ENCODE measurements at places on chromosomes 5 and 9. TPM values are rescaled to one million over a fixed set of nuclear protein-coding genes. Genes with fewer than 3 reads are reported as not detected.

DNA sequence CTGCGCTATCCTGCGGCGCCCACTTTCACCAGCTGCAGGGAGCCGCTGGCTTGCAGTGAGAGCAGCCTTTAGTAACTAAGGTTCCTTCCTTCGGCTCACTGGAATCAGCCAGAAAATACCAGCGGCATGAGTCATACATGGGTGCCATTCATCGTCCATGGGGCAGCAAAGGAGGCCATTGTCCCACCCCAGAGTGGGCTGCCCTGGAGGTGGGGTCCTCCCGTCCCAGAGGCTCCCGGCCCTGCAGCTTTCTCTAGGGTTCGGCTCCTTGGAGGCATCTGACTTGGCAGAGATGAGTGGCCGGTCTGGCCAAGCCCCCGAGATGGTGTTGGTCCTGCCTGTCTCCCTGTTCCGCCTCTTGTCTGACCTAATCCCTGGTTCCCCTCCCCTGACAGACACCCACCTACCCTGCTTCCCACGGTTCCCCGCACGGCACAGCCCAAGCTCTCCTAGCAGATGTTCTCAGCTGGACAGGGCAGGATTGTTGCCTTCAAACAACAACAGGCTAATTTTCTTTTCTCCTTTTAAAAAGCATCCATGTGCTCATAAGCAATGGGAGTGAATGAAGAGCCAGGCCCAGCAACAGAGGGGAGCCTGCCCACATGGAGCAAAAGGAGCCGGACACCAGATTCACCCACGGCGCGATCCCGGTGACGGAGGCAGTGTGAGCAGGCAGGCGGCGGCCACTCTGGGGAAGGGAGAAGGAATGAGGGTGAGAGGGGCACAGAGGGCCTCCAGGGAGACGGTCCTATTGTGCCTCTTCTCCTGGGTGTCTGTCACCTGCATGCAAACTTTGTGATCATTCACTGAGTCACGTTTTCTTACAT, 97.0 kb upstream of the COL5A1 start:
- DNase-seq, result no peak
- H3K4me3 ChIP-seq, result no peak overlapping the region
- H3K4me1 ChIP-seq, result peaks cover 1% of the 10 kb centered on the region
- H3K27me3 ChIP-seq, result peaks cover 8% of the 10 kb centered on the region

DNA sequence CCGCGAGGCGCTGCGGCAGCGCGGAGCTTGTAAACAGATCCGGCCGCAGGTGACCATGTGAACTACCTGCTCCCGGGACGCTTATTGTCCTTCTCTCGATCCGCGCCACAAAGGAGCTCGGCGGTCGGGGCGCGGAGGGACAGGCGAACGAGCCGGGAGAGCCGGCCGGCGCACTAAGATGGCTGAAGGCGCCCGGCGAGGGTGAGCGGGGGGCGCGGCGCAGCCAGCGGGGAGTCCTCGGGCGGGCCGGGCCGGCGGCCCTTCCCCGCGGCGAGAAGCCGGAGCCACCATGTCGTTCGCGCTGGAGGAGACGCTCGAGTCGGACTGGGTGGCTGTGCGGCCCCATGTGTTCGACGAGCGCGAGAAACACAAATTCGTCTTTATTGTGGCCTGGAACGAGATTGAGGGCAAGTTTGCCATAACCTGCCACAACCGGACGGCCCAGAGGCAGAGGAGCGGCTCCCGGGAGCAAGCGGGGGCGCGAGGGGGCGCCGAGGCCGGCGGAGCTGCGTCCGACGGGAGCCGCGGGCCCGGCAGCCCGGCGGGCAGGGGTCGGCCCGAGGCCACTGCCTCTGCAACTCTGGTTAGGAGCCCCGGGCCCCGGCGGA, 535 bp downstream of the JMY start:
- DNase-seq, result peak; percentile 38
- peak overlapping the region; percentile 94 for H3K4me3 ChIP-seq
- H3K27me3 ChIP-seq, result no peaks in the 10 kb centered on the region
- H3K36me3 ChIP-seq, result peaks cover 9% of the 10 kb centered on the region
- H3K27ac ChIP-seq, result peak overlapping the region; percentile 95

GRCh38 chr5:76718880-76719279, 3.0 kb downstream of the F2R start:
- peaks cover 29% of the 10 kb centered on the region for H3K4me1 ChIP-seq
- DNase-seq, result no peak
- H3K27me3 ChIP-seq, result peaks cover 21% of the 10 kb centered on the region

DNA sequence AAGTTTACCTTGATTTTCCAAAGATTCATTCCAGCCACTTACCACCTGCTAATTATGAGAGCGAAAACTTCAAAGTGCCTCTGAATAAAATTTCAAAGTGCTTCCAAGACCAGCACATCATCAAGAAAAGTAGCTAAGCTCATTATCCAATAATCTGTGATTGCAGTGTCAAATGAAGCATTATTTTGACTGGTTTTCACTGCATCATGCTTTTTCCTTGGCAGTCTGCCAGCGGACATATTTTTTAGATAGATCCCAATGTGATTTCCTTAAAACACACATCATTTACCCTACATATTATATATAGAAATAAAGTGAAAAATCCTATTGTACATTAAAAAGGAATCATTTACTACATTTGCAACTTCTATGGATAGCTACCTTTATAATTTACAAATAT, 508.6 kb upstream of the FAM174A start:
- H3K27me3 ChIP-seq, result no peaks in the 10 kb centered on the region
- no peak overlapping the region for H3K4me3 ChIP-seq
- no peaks in the 10 kb centered on the region for H3K4me1 ChIP-seq
- DNase-seq, result no peak
- no peak overlapping the region for H3K27ac ChIP-seq

GRCh38 chr9:88370346-88370745, 17.9 kb upstream of the SPIN1 start:
- peaks cover 14% of the 10 kb centered on the region for H3K36me3 ChIP-seq
- no peak for DNase-seq
- no peak overlapping the region for H3K4me3 ChIP-seq
- H3K27ac ChIP-seq, result no peak overlapping the region
- no peaks in the 10 kb centered on the region for H3K27me3 ChIP-seq

GRCh38 chr5:68110264-68110663, 105.3 kb upstream of the PIK3R1 start:
- H3K4me3 ChIP-seq, result no peak overlapping the region
- no peak for DNase-seq
- no peak overlapping the region for H3K27ac ChIP-seq
- H3K36me3 ChIP-seq, result peaks cover 2% of the 10 kb centered on the region
- H3K27me3 ChIP-seq, result no peaks in the 10 kb centered on the region

DNA sequence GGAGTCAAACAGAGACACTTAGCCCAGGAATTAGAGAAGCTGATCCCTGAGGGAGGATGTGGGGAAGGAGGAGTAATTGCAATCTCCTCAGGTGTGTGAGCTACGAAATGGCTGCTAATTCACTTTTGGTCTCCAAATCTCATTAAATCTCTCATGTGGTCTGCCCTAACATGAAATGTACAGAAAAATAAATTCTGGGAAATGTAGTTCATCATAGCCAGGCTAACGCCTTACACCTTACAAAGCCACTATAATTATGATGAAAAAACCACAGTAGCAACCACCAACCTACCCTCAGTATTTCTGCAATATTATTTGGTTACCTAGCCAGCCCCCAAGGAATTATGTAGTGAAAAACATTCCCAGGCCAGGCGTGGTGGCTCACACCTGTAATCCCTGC, 354.0 kb downstream of the TMEM167A start:
- H3K4me1 ChIP-seq, result no peaks in the 10 kb centered on the region
- no peaks in the 10 kb centered on the region for H3K36me3 ChIP-seq
- no peak overlapping the region for H3K27ac ChIP-seq
- no peak overlapping the region for H3K4me3 ChIP-seq
- no peaks in the 10 kb centered on the region for H3K27me3 ChIP-seq

DNA sequence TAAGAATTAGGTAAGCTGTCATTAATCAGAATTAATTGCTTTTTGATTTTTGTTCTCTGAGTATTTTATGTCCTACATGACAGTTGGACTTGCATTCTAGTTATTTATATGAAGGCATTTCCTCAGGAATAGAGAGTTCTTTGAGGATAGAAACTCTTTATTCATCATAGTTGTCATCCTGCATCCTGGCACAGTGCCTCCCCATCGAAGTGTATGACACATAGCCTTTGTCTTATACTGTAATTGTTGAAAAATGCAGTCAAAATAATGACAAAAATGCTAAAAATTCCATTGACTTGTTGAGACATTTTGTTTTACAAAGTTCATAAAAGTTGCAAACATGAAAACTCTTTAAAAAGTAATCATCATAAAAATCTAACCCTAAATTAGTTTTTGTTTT, 36.5 kb downstream of the CFAP95 start:
- no peaks in the 10 kb centered on the region for H3K27me3 ChIP-seq
- no peak overlapping the region for H3K27ac ChIP-seq
- H3K4me1 ChIP-seq, result peaks cover 3% of the 10 kb centered on the region
- no peak overlapping the region for H3K4me3 ChIP-seq

Gene FUBP3
- 51.6 TPM for total RNA-seq

Gene NR4A3
- total RNA-seq, result 0.47 TPM

- H3K4me1 ChIP-seq, result peaks cover 28% of the 10 kb centered on the region
- peak overlapping the region; percentile 1 for H3K27ac ChIP-seq
- no peaks in the 10 kb centered on the region for H3K27me3 ChIP-seq
- no peak for DNase-seq
- no peak overlapping the region for H3K4me3 ChIP-seq
Observed at GRCh38 chr9:121088576-121088975, 13.8 kb downstream of the CNTRL start.

GRCh38 chr9:128382261-128382660, 11.1 kb downstream of the URM1 start:
- no peak overlapping the region for H3K4me3 ChIP-seq
- H3K27me3 ChIP-seq, result no peaks in the 10 kb centered on the region
- no peaks in the 10 kb centered on the region for H3K36me3 ChIP-seq
- no peak overlapping the region for H3K27ac ChIP-seq
- no peak for DNase-seq

DNA sequence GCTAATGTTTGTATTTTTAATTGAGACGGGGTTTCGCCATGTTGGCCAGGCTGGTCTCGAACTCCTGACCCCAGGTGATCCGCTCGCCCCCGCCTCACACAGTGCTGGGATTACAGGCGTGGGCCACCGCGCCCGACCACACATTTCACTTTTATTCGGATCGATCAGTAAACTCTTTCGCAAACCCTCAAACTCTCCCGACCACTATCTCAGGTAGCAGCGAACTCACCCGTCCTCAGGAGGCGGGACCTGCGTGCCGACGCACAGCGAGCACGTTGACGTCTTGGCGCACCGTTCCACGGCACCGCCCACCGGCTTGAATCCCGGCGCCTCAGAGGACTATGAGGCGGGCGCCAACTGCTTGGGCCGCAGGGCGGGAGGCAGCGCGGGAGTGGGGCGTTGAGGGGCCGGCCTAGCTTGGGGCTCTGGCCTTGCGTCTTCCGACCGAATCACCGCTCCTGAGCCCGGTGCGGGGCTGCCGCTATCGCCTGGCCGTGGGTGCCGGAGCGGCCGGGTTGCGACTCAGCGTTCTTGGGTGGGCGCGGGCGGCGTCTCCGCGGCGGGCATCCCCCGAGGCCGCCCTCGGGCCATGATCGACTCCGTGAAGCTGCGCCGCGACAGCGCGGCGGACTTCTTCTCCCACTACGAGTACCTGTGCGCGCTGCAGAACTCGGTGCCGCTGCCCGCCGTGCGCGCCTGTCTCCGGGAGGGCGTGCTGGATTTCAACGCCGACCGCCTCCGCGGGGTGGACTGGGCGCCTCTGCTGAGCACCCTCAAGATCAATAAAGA, at the start of gene CEP78:
Gene CEP78, plus strand, starts transcription at position 314 of the 789 bp plus-strand sequence. Its CDS starts 276 bp downstream, at position 590.
- peaks cover 12% of the 10 kb centered on the region for H3K36me3 ChIP-seq
- peaks cover 44% of the 10 kb centered on the region for H3K4me1 ChIP-seq
- DNase-seq, result peak; percentile 86
- no peak within 1 kb of the TSS for H3K4me3 ChIP-seq

- no peaks in the 10 kb centered on the region for H3K27me3 ChIP-seq
- H3K4me1 ChIP-seq, result no peaks in the 10 kb centered on the region
- H3K4me3 ChIP-seq, result no peak overlapping the region
- no peak overlapping the region for H3K27ac ChIP-seq
- DNase-seq, result no peak
Observed at GRCh38 chr5:106020894-106021293, 1649.8 kb downstream of the EFNA5 start.

Gene DENND1A
- 14.2 TPM for total RNA-seq

Gene TLR4
- total RNA-seq, result 0.52 TPM

GRCh38 chr9:2116073-2116472, 100.9 kb downstream of the SMARCA2 start:
- H3K27me3 ChIP-seq, result no peaks in the 10 kb centered on the region
- H3K4me3 ChIP-seq, result no peak overlapping the region
- H3K4me1 ChIP-seq, result no peaks in the 10 kb centered on the region

- peaks cover 2% of the 10 kb centered on the region for H3K4me1 ChIP-seq
- DNase-seq, result no peak
- H3K27me3 ChIP-seq, result no peaks in the 10 kb centered on the region
- H3K4me3 ChIP-seq, result no peak overlapping the region
- H3K27ac ChIP-seq, result no peak overlapping the region
- no peaks in the 10 kb centered on the region for H3K36me3 ChIP-seq
Observed at GRCh38 chr5:95086927-95087815, 197.7 kb downstream of the MCTP1 start.

DNA sequence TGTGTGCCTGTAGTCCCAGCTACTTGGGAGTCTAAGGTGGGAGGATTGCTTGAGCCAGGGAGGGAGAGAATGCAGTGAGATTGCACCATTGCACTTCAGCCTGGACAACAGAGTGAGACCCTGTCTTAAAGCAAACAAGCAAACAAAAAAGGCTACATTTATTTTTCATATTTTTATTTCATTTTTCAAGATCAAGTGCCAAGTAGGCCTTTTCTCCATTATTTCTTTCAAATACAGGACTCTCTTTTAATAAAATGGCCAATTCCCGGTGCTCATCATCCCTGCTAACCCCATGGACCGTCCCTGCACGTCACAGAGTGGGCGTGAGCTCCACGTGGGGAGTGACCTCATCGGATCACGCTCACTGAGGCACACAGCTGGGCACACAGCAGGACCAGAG, 9.3 kb upstream of the GBGT1 start:
- H3K4me1 ChIP-seq, result peaks cover 3% of the 10 kb centered on the region
- H3K27ac ChIP-seq, result no peak overlapping the region
- peaks cover 1% of the 10 kb centered on the region for H3K27me3 ChIP-seq
- DNase-seq, result no peak
- no peak overlapping the region for H3K4me3 ChIP-seq
- H3K36me3 ChIP-seq, result no peaks in the 10 kb centered on the region

DNA sequence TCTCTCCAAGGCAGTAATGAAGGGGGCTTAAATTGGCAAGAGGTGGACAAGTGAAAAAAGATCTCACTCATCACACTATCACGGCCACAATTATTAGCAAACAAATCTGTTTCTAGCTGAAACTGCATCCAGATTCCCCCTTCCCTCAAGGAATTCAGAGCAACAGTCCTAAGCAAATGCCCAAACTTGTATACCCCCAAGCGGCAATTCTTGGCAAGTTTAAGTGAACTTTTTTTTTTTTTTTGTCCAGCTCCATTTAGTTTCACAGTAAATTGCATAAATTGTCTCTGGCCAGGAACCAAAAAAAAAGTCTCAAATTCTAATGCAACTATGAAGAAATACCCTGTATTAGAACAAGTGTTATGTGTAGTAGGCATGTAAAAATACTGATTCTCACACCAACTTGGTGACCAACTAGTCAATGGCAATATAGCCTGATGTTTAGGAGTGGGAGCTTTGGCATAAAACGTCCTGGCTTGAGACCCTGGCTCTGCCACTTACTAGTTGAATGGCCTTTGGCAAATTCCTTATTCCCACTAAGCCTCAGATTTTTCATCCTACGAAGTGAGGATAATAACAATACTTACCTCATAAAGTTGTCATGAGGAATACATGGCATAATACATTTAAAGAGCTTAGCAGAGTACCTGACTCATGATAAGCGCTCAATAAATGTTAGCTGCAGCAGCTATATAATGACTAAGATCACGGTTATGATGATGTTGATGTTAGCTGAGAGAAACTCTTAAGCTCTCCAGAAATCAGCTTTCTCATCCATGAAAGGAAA, 193.2 kb downstream of the ADAMTSL1 start:
- H3K27me3 ChIP-seq, result peaks cover 14% of the 10 kb centered on the region
- no peak overlapping the region for H3K27ac ChIP-seq
- H3K4me3 ChIP-seq, result no peak overlapping the region
- DNase-seq, result no peak
- H3K4me1 ChIP-seq, result no peaks in the 10 kb centered on the region

Gene DIRAS2
- total RNA-seq, result not detected

All from naive thymus-derived CD8-positive, alpha-beta T cell (primary cell).